ENCODE measurements at places on chromosomes 12 and 14. TPM values are rescaled to one million over a fixed set of nuclear protein-coding genes. Genes with fewer than 3 reads are reported as not detected.

Gene METAP2
- 57.6 TPM for total RNA-seq

Gene KRT78
- total RNA-seq = not detected

Gene E2F7
- 0.94 TPM for total RNA-seq

Gene FOXG1
- not detected for total RNA-seq

Gene ATP6V1D
- total RNA-seq = 122 TPM

Gene GNG2
- total RNA-seq = 13.0 TPM

Gene DEPDC4
- not detected for total RNA-seq

Gene PLCZ1
- 0.47 TPM for total RNA-seq

Gene HSPB8
- total RNA-seq = 572 TPM

Gene DHRS4
- total RNA-seq = 27.9 TPM

Gene KRT6C
- not detected for total RNA-seq

Gene PTGDR
- total RNA-seq = 0.43 TPM

Gene BIN2
- 3.0 TPM for total RNA-seq

Gene KRT72
- not detected for total RNA-seq

Gene TAS2R7
- not detected for total RNA-seq

Gene BBOF1
- 5.5 TPM for total RNA-seq

Gene DNAH10
- 0.09 TPM for total RNA-seq

Gene MUCL1
- total RNA-seq = not detected

Gene HOXC13
- total RNA-seq = not detected

Gene KLRK1
- 0.91 TPM for total RNA-seq

Gene RND1
- total RNA-seq = 0.41 TPM

All from right cardiac atrium (tissue), 5 donors.